ENCODE measurements at places on chromosomes 7 and 10. TPM values are rescaled to one million over a fixed set of nuclear protein-coding genes. Genes with fewer than 3 reads are reported as not detected.

Gene ASAH2B
- 7.6 TPM for total RNA-seq

DNA sequence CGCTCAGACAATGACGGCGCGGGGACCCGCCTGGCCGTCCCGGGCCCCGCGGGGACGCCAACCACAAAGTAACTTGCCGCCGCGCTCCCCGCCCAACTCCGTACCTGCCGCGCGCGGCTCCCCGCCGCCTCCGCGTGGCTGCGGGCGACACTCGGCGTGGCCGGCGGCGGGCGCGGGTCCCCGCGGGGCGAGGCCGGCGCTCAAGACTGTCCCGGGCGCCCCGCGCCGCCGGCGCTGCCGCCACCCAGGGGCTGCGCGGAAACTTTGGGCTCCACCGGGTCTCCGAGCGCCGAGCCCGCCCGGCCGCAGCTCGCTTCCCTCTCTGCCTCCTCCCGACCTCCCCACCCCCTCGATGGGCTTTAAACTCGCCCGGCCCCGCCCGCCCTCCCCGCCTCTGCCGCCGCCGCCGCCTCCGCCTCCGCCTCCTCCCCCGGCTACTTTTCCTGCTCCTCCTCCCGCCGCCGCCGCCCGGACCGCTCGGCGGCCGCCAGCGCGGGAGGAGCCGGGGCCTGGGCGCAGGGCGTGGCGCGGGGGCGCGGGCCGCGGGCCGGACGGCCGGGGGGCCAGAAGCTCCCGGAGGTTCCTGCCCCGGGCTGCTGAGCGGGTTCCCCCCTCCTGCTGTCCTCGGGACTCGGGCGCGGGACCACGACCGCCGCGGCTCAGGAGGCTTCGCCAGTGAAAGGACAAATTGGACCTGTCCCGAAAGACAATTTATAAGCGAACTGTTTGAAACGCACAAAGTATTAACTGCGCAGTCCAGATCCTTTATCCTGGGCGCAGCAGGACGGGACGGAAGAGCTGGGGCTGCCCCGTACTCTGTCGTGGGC, 10.6 kb upstream of the GRB10 start:
- H3K4me1 ChIP-seq, result peaks cover 21% of the 10 kb centered on the region
- peak overlapping the region; percentile 36 for H3K27ac ChIP-seq
- H3K36me3 ChIP-seq, result no peaks in the 10 kb centered on the region

DNA sequence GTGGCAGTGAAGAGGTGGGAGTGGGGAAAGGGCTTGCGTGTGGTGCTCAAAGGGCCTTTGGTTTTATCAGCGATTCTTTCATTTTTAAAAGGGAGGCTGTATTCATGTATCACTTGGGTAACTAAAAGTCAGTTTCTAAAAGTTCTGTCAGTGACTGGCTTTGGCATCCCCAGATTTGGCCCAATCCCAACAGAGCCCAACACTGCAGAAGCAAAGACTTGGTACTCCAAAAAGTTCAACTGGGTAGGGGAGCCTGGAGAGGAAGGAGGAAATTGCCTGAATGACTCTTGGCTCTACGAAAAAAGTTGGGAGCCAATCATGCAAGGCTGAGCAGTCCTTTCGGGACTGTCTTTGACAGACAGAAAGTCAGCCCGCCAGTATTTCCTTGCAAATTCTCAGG, 54.5 kb upstream of the COL13A1 start:
- H3K36me3 ChIP-seq, result no peaks in the 10 kb centered on the region
- no peak for DNase-seq
- no peak overlapping the region for H3K27ac ChIP-seq
- H3K4me3 ChIP-seq, result no peak overlapping the region
- peaks cover 7% of the 10 kb centered on the region for H3K4me1 ChIP-seq

DNA sequence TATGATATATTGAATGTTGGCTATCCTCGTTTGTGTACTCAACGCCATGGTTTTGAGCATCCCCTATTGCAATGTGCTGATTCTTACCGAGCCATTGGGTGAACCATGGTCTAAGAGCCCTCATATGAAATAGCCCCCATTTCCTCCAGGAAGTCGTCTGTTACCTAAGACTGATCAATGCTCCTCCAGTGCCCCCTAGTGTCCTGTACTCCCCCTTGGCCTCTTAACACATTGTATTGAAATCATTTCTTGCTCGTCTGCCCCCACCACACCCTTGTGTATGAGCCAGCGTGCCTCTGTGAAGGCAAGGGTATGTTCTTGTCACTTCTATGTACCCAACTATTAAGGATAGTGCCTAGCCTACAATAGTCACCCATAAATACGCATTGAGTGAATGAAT, 11.2 kb upstream of the SLC35B4 start:
- H3K27me3 ChIP-seq, result peaks cover 13% of the 10 kb centered on the region
- no peaks in the 10 kb centered on the region for H3K36me3 ChIP-seq
- H3K4me3 ChIP-seq, result no peak overlapping the region
- peak; percentile 12 for DNase-seq

- H3K4me1 ChIP-seq, result peaks cover 4% of the 10 kb centered on the region
- peak overlapping the region; percentile 81 for H3K4me3 ChIP-seq
- no peaks in the 10 kb centered on the region for H3K36me3 ChIP-seq
- no peak for DNase-seq
Measured at GRCh38 chr7:32494946-32495297, 367 bp upstream of the AVL9 start.

Measured in astrocyte (in vitro differentiated cells and primary cell).